Left renal cortex interstitium (tissue), 4 donors: ENCODE measurements at places on chromosomes 6 and 20. TPM values are rescaled to one million over a fixed set of nuclear protein-coding genes. Genes with fewer than 3 reads are reported as not detected.

- DNase-seq, result no peak
Measured at GRCh38 chr20:10385850-10386544, 48.0 kb downstream of the MKKS start.

Gene CDS2
- polyA plus RNA-seq, result 32.1 TPM

Gene LAMA4
- 88.1 TPM for polyA plus RNA-seq

- no peak for DNase-seq
Measured at GRCh38 chr20:37353285-37353849, 7.4 kb downstream of the SRC start.

Gene PRSS16
- polyA plus RNA-seq, result 0.45 TPM
